ENCODE measurements at places on chromosomes 5 and 9.

DNA sequence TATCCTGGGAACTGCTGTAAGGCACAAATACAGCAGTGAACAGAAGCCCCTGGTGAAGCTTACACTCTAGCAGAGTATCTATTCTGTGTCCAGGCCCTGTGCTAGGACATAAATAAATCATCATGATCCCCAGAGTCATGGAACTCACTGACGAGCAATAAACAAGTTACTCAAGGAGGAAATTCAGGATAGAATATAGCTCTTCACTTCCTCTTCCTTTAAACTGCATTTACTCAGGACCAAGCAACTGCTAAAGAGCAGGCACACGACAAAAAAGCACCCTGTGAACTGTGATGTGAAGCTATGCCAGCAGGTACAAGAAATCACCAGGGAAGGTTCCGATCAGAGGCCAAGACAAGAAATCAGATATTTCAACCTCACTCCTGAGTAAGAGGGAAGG lies 47.8 kb upstream of the NR5A1 start:
- no peak for DNase-seq

GRCh38 chr9:104025945-104026344 lies 68.2 kb upstream of the SMC2 start:
- no peak for DNase-seq

GRCh38 chr5:34915856-34916192 lies 313 bp downstream of the BRIX1 start:
- no peak for DNase-seq

- DNase-seq: no peak
Measured at GRCh38 chr5:22757776-22758175, 95.4 kb downstream of the CDH12 start.

- DNase-seq: no peak
Measured at GRCh38 chr9:127732444-127732843, 2.6 kb downstream of the TOR2A start.

DNA sequence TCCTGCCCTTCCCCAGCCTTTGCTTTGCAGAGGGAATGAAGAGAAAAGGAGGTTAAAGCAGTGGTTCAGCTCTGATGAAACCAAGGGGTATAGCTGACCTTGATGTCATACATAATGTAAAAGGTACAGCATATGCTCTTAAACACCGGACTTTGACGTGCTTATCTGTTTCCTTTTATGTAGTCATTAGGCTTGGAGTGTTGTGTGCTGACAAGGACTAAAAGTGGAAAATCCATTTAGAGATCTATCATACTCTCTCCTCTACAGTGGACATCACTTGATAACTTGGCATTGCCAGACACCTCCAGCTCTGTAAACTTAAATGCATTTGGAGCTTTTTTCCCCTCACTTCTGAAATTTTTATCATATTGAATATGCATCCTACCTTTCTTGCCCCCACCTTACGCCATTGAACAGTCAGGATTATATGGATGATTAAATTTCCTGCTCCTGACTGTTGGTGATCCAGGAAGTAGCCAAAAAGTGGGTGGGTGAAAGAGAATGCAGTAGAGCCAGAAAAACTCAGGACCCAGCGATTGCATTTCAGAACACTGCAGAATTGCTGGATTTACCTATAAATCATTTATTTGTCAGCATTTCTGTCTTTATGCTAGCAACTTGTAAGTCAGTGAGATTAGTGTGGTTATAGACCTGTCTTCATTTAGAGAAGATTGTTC lies 4.1 kb downstream of the TNFAIP8 start:
- DNase-seq: no peak

GRCh38 chr5:144329681-144330080 lies 159.0 kb downstream of the KCTD16 start:
- DNase-seq: no peak

DNA sequence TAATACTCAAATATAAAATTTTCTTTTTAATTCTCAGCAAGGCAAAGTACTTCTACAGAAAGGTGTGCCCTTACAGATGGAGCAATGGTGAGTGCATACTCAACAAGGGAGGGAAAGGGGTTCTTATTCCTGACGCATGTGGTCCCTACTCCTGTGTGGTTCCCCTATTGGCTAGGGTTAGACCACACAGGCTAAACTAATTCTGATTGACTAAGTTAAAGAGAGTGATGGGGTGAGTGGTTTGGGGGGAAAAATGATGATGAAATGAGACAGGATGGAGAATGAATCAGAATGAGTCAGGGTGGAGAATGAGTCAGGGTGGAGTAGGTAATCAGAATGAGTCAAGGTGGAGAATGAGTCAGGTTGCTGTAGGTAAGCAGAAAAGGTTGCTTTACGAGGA lies 22.9 kb upstream of the HMGCS1 start:
- peak; percentile 33 for DNase-seq

DNA sequence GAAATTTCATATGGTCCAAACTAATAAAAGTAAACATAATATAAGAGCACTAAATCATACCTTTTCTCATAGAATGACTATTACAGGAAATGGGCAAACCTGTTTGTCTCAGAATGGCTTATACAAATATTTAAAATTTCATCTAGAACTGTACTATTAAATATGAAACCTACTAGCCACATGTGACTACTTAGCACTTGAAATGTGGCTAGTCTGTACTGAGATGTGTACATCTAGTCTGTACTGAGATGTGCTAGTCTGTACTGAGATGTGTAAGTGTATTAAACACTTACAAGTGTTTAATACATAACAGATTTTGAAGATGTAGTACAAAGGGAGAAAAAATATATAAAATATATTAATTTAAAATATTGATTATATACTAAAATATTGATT lies 22.4 kb downstream of the ABITRAM start:
- DNase-seq: no peak

- DNase-seq: no peak
Measured at GRCh38 chr9:94999832-95000231, 273.3 kb downstream of the AOPEP start.

DNA sequence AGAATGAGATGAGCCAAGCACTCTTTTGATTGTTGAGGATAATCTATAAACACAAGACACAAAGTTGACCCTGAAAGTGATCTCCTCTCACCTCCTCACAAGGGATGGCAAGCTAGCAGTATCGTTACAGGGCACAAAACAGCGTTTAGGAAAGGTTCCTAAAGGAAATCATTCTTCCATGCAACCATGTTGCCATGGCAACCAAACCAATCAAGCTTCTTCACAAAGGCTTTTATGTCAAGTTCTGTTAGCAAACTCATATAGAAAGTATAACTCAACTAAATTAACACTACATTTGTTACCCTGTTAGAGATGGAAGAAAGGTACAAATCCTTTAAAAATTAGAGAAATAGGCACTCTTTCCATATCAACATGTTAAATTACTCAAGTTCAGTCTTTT lies 1016.8 kb upstream of the DMAC1 start:
- DNase-seq: no peak

- no peak for DNase-seq
Measured at GRCh38 chr9:133065070-133065388, 3.2 kb downstream of the CEL start.

GRCh38 chr5:79750611-79751510 lies 61.2 kb downstream of the CMYA5 start:
- no peak for DNase-seq

DNA sequence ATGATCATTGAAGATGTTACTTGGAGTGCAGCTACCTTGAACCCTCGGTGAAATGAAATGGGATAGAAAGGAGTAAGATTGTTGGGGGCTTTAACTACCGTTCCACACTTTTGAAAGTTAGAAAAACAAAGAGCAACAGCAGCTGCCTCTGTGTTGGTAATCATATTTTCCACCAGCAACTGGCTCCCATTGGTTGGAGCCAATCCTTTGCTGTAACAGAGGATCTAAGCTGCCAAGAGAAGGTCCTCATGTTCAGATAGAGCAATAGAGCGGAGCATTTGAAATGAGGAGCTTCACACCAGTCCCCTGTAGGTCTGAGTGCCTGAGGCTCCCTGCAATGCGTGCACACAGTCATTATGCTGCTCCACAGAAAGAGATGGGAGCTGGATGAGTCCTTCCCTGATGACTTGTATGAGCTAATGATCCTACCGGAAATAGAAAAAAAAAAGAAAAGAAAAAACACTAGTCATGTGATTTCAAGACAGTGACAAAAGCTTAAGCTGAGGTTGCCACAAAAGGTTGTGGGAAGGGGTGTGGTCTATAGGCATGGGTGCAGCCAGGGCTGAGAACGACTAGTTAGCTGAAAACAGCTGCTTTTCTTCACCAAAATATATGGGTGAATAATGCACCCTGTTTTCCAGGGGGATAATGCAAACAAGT lies 300.7 kb downstream of the MLLT3 start:
- no peak for DNase-seq

- DNase-seq: peak; percentile 34
Measured at GRCh38 chr5:143592648-143593047, 189.2 kb upstream of the NR3C1 start.

DNA sequence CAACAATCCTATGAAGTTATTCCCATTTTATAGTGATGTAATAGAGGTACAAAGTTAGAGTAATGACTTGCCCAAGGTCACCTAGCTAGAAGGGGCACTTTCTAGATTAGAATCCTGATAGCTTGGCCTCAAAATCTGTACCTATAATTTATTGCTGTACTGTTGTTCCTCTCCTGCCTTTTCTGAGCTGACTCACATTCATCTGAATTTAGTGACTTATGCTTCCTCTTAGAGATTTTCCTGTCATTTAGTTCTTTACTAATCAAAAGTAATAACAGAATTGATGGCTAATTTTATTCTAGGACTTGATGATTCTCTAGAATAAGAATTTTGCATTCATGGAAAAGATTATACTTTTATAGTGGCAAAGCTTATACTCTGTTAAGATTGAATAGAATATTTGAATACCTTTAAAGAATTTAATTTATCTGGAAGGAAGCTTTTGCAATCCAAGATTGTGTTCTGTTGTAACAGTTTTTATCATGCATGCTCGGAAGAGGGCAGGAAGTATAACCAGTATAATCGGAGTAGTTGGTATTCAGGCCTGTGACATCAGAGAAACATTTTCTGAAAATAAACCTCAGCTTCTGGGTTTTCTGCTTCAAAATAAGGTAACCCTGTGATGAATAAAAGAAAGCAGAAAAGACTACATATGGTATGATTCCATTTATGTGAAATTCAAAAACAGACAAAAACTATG lies 21.3 kb downstream of the CYSTM1 start:
- DNase-seq: peak; percentile 25

DNA sequence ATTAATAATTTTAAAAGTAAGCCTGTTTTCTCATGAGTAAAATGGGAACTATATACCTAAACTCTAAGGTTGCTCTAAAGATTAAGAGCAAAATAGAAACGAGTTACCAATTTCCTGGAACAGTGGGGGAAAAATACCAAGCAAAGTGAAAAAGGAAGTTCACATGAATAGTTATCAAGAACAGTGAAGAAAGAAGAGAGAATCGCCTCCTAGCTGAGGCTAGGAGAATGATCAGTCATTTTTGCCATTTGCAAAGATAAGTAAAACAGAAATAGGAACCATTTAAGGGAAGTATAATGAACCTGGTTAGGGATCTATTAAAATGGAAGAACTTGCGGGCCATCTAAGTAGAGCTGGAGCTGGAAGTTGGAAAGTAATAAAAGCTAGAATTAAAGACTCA lies 50.7 kb downstream of the P4HA2 start:
- peak; percentile 15 for DNase-seq

- DNase-seq: no peak
Measured at GRCh38 chr9:38518826-38519225, 94.6 kb upstream of the IGFBPL1 start.

DNA sequence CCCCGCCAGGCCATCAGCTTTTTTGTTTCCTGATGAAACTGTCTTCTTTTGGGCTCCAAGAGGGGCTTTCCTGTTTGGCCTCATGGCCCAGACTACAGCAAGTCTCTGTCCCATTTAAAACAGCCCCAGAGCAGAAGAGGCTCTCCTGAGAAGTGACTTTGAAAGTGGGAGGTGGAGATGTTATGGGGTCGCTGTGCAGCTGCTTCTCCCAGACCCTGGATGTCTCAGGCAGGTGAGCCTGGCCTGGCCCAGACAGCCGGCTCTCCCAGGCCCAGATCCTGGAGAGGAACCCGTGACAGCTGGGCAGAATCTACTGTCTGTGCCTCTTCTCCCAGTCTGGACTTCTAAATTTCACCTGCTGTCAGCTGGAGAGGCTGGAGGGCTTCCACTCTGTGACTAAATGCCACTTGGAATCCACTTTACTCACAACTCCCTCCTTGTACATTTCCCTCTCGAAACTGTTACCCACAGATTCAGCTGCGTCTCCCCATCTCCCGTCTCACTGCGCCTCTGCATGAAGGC lies 20.6 kb downstream of the FAM78A start:
- no peak for DNase-seq

GRCh38 chr9:131140112-131140511 lies 14.7 kb downstream of the NUP214 start:
- DNase-seq: no peak

GRCh38 chr9:27726244-27727081 lies 153.2 kb upstream of the C9orf72 start:
- DNase-seq: peak; percentile 76

DNA sequence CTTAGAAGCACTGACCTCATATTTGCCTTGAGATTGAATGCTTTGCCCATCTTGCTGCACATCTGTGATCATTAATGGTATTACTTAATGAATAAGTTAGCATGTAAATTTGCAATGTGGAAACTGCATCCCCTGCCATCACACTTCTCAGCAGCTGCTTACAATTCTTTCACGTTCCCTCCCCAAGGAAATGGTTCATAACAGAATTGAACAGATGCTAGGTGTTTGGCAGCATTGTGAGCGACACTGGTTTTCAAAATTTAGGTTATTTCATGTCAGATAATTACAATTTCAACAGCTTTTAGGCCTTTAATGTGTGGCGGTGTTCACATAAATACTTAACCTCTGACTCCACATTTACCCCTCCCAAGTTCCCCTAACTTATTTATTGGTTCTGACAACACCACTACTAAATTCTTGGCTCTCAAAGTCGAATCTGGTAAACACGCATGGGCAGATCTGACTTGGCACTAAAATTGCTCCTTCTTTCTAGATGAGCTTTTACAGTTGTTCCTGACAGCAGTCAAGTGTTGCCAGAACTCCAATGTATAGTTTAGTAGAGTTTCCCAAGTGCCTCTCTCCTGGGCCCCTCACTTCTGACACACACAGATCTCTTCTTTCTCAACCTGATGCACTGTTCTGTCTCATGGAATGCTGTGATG lies 46.8 kb downstream of the SLC1A3 start:
- DNase-seq: no peak

- no peak for DNase-seq
Measured at GRCh38 chr5:135740475-135740874, 94.0 kb upstream of the SLC25A48 start.

DNA sequence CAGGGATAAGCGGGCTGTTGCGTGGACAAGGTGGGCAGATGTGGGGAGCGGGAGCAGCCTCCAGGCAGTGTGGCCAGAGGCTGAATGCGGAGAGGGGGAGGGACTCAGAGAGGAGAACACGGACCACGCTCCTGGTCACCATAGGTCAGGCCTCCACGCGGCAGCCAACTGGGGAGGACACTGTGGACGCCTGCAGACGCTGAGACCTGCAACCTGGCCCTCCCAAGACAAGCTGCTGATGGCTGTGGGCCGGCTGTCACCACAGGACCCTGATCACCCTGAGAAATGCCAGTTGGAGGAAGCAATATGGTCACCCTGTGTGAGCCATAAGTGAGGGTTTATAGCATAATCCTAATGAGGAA lies 16.8 kb downstream of the LPCAT1 start:
- DNase-seq: no peak
